ENCODE measurements at places on chromosomes 5 and 9. TPM values are rescaled to one million over a fixed set of nuclear protein-coding genes. Genes with fewer than 3 reads are reported as not detected.

DNA sequence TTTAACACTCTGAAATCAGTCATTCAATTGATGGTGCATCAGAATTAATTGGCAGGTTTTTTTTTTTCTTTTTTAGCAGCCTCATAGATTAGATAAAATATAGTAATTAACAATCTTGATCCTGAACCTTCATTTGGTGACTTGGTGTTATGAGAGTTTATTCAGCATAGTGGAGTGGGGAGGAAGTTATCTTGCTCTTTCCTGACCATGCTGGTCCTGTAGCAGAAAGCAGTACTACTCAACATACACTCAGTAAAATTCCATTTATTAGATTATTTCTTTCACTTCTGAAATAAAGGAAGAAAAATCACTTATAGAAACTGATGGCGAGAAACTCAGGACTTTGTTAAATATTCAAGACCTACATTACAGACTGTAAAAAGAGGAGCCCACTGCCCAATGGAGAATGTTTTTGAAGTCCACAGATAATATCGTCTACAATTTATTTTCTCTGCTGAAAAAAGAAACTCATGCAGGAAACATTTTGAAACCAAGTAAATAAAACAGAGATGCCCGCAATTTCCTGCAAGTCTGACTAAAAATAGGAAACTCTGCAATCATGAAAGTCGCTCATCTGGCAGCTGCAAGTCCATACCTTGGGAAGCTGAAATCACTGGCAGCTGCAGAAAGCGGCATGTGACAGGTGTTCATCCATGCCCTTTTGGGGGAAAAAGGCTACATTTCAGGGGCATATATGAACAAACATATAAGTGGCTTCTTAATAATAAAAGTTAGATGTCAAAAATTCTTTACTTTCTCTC lies 233.2 kb upstream of the RFX3 start:
- DNase-seq = no peak

- peak; percentile 85 for DNase-seq
Measured at GRCh38 chr5:151083081-151083676, 2.3 kb upstream of the TNIP1 start.

DNA sequence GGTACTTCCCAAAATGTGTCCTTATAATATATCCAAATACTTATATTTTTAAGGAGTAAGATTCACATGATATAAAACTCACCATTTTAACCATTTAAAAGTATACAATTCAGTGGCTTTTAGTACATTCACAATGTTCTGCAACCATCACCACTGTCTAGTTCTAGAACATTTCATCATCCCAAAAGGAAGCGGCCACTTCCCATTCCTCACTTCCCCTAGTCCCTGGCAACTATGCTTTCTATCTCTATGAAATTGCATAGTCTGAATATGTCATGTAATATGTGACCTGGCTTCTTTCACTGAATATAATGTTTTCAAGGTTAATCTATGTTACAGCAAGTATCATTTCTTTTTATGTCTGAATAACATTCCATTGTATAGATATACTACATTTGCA lies 615.1 kb upstream of the SGCD start:
- DNase-seq = no peak

DNA sequence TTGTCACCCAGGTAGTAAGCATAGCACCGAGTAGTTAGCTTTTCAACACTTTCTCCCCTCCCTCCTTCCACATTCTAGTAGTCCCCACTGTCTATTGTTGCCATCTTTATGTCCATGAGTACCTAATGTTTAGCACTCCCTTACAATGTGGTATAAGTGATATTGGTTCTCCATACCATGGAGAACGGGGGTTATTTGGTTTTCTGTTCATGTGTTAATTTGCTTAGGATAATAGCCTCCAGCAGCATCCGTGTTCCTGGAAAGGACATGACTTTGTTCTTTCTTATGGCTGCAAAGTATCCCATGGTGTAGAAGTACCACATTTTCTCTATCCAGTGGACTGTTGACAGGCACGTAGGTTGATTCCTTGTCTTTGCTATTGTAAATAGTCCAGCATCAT lies 353.9 kb downstream of the ADGRV1 start:
- DNase-seq = no peak

GRCh38 chr5:41856644-41857491 lies 13.4 kb downstream of the OXCT1 start:
- DNase-seq = no peak

GRCh38 chr5:73865315-73865714 lies 239.3 kb downstream of the ARHGEF28 start:
- DNase-seq = no peak

GRCh38 chr9:124441291-124441690 lies 9.0 kb upstream of the ADGRD2 start:
- DNase-seq = no peak

GRCh38 chr5:146079695-146080373 lies 25.5 kb downstream of the PLAC8L1 start:
- DNase-seq = no peak

PCDHGA8 gene
- total RNA-seq = 0.14 TPM

DNA sequence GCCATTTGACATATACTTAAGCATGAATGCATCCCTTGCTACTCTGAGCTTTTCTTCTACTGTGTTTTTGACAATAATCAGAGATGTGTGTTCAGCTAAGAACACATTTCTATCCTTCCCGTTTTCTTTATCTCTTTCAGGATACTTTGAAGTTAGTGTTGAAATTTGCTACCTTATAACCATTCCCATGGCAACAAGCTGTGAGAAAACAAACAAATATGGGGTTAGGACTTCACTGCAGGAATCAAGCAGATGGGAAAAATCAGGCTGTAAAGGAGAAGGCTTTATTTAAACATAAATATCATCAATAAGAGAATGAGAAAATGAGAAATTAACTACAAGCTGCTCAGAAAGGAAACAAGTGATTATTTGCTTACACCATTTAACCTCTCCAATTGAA lies 35.2 kb downstream of the ZCCHC9 start:
- DNase-seq = no peak

GRCh38 chr9:2967766-2968165 lies 123.9 kb upstream of the PUM3 start:
- no peak for DNase-seq

SLC4A9 gene
- not detected for total RNA-seq

LHX3 gene
- total RNA-seq = not detected

- no peak for DNase-seq
Measured at GRCh38 chr5:151591144-151591819, at the start of gene FAT2. Gene FAT2 (minus strand): TSS chr5:151591331. CDS start chr5:151568931, 22,400 bp downstream.

GRCh38 chr5:176948458-176948857 lies 49.3 kb upstream of the HK3 start:
- DNase-seq = no peak

DNA sequence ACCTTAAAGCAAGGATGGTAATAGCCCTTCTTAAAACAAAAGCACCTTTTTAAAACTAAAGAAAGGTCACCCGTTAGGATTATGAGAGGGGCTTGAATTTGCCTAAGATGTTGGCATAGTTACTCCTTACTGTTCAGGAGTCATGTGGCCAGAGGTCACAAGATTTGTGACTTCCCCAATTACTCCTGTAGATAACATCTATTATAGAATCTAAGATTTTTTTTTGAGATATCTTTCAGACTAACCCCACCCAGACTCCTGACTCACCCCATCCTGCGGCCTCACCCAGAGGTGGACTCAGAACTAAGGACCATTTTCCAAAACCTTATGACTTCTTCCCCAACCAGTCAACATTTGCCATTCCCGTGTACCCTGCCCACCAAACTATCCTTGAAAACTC lies 2.4 kb downstream of the CD180 start:
- no peak for DNase-seq

DNA sequence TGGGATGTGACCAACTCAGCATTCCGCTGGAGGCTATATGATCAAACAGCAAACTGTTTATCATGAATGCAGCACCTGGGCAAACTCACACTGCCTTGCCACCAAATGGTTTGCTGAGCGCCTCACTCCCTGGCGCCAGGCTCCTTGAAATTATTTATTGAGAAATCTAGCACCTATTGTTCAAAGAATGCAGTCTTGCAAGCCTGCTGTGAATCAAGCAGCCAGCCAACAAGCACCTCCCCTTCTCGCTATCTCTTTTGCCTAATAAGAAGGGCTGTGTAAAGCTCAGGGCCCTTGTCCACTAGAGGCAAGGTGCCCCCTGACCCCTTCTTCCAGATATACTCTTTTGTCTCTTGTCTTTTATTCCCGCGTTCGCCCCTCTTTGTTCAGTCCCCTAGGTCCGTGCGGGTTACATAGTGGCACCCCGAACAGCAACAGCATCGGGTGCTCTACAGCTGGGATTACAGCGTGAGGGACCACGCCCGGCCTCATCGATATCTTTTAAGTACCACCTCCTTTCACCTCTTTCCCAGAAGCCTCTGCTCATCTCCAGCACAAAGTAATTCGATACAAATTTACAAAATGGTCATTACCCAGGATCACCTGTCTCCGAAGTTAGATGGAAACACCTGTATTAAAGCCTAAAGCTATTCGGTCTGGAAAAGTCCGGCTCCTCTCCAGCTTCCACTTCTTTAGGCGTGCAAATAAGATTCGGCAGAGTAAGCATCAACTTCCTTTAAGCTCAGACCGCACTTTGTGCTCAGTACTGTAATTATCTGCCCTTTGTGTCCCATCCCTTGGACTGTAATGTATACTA lies 896 bp downstream of the RIGI start:
- DNase-seq = no peak

TCF7 gene
- 3.5 TPM for total RNA-seq

GRCh38 chr9:69388596-69388995 lies 63.6 kb downstream of the ENTREP1 start:
- DNase-seq = no peak

DNA sequence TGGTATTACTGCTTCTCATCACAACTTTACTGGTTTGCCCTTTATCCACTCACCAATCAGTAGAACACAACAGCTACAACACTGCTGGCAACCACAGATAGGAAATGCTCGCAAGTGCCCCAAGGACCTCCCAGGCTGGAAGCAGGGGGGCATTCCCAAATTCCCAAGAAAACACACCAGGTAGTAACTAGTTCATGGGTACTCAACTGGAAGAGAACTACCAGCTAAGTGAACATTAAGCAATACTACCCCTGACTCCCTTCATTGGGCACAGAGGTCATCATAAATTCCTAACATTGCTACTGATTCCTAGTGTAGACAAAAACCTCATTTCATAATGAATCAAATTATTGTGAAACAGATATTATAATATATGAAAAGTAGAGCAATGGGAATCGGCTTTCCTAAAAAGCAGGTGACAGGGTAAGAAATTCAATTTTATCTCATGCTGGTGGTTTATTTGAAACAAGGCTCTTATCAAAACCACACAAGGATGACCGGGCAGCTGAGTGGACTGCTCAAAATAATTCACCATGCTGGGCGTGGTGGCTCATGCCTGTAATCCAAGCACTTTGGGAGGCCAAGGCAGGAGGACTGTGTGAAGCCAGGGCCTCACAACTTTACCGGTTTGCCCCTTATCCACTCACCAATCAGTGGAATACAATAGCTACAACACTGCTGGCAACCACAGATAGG lies 81.6 kb downstream of the TLE1 start:
- peak; percentile 91 for DNase-seq

CSF1R gene
- not detected for total RNA-seq

DNA sequence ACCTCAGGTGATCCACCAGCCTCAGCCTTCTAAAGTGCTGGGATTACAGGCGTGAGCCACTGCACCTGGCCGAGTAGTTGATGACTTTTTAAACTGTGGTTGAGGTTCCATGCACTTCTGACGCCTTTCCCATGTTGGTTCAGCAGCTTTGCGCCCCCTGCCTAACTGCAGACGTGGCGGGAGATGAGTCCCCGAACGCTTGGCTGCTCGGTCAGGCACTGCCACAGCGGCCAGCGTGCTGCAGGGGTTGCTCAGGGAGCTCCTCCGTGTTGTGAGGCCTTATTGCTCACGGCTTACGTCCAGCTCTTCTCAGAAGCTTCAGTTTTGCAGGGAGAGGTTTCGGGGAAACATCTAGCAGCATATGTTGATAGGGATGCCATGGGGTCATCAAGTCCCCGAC lies 35.3 kb downstream of the HABP4 start:
- DNase-seq = no peak

DNA sequence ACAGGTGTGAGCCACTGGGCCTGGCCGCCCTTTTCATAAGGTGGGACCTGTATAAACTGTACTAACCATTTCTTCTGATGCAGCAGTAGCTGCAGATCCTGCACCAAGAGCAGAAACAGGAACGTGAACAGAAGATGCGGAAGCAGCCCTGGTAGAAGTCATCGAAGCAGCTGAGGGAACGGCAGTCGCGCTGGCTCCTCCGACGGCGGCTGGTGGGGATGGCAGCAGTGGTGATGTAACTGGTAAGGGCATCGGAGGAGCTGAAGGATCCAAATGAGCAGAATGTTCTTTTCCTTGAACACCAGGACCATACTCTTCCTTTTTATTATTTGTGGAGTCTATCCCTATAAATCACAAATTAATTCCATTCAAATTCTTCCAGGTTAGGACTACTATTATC lies 32.1 kb downstream of the POC5 start:
- no peak for DNase-seq

GRCh38 chr9:114250648-114251047 lies 72.2 kb upstream of the ORM1 start:
- no peak for DNase-seq

All from epithelial cell of proximal tubule (primary cell).